ENCODE measurements at places on chromosomes 6 and 20. TPM values are rescaled to one million over a fixed set of nuclear protein-coding genes. Genes with fewer than 3 reads are reported as not detected.

- H3K36me3 ChIP-seq: no peaks in the 10 kb centered on the region
- no peak overlapping the region for H3K27ac ChIP-seq
- no peak overlapping the region for H3K4me3 ChIP-seq
- H3K4me1 ChIP-seq: no peaks in the 10 kb centered on the region
- no peak for DNase-seq
- peaks cover 8% of the 10 kb centered on the region for H3K27me3 ChIP-seq
Measured at GRCh38 chr6:14058735-14059134, 58.8 kb upstream of the CD83 start.

DNA sequence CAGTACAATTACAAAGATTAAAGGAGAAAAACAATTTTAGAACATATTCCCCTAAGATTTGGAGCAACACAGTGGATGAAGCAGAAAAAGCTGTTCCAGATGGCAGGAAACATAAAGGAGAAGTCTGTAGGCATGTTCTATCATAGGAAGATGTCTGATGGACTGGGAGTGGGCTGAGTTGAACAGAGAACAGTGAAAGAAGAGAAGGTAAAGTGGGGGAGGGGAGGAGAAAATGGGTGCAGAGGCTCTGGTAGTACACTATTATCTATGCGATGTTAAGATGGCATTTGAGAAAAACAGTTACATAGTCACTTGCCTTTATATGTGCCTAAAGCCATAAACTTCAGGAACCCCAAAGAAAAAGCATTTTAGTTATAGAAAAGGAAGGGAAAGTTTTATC is 4.2 kb upstream of the PHIP start:
- no peak overlapping the region for H3K27ac ChIP-seq
- H3K27me3 ChIP-seq: no peaks in the 10 kb centered on the region
- no peak for DNase-seq
- H3K4me3 ChIP-seq: no peak overlapping the region
- H3K36me3 ChIP-seq: no peaks in the 10 kb centered on the region
- H3K4me1 ChIP-seq: no peaks in the 10 kb centered on the region

- no peaks in the 10 kb centered on the region for H3K36me3 ChIP-seq
- H3K4me3 ChIP-seq: no peak overlapping the region
- peaks cover 29% of the 10 kb centered on the region for H3K4me1 ChIP-seq
- DNase-seq: peak; percentile 32
- no peaks in the 10 kb centered on the region for H3K27me3 ChIP-seq
- peak overlapping the region; percentile 56 for H3K27ac ChIP-seq
Measured at GRCh38 chr6:6751619-6752023, 163.1 kb downstream of the LY86 start.

DNA sequence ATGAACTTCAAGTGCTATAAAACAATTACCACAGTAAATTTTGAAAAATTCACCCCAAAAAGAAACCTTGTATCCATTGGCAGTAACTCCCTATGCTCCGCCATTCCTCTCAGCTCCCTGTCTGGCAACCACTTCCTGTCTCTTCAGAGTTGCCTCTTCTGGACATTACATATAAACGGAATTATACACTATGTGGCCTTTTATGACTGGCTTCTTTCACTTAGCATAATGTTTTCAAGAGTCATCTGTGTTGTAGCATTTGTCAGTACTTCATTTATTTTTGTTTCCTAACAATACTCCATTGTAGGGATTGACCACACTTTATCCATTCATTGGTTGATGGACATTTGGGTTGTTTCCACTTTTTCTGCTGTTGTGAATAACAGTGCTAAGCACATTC is 50.1 kb downstream of the CEP43 start:
- DNase-seq: no peak
- no peaks in the 10 kb centered on the region for H3K36me3 ChIP-seq
- H3K4me1 ChIP-seq: no peaks in the 10 kb centered on the region
- H3K27me3 ChIP-seq: no peaks in the 10 kb centered on the region
- no peak overlapping the region for H3K27ac ChIP-seq

DNA sequence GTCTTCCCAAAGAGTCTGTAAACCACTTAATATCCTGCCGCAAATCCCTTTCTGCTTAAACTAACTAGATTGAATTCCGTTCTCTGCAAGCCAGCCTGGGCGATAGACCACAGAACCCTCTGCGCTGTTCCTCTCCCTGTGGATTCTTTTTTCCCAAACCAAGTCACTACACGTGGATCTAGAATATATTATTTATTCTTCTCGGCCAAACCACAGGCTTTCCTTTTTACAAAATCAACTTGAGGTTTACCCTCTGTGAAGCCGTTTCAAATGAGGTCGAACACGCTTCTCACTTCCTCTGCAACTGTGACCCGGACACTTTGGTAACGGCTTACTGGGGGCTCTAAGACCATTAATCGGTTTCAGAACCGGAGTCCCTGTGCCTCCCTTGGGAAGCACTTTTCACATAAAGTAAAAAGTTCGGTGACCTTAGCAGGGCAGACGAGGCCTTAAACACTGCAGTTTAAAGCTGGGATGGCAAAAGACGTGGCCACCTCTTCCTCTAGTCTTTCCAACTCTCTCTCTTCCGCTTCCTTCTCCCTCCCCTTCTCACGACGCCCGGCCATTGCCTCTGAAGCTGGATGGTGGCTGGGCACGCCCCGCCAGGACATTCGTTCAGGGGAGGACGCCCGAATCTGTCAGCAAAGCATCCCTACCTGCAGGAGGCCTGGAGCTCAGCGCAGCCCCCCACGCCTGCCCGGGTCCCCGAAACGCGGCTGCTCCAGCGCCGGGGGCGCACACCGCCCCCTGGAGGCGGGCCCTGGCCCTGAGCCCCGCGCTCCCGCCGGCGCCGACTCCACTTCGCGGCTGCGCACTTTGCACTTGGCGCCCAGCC is 55.0 kb upstream of the FOXC1 start:
- no peaks in the 10 kb centered on the region for H3K36me3 ChIP-seq
- H3K27ac ChIP-seq: peak overlapping the region; percentile 38
- peak; percentile 72 for DNase-seq
- peak overlapping the region; percentile 24 for H3K4me3 ChIP-seq
- H3K27me3 ChIP-seq: no peaks in the 10 kb centered on the region

GRCh38 chr20:59662856-59663512 is 58.6 kb downstream of the PHACTR3 start:
- no peak overlapping the region for H3K27ac ChIP-seq
- H3K4me3 ChIP-seq: no peak overlapping the region

- no peak overlapping the region for H3K27ac ChIP-seq
- H3K4me3 ChIP-seq: no peak overlapping the region
- H3K27me3 ChIP-seq: no peaks in the 10 kb centered on the region
Measured at GRCh38 chr6:134105940-134106339, 53.5 kb upstream of the SLC2A12 start.

- no peak overlapping the region for H3K27ac ChIP-seq
- H3K27me3 ChIP-seq: peaks cover 3% of the 10 kb centered on the region
- H3K4me3 ChIP-seq: no peak overlapping the region
- no peak for DNase-seq
Measured at GRCh38 chr6:159180001-159180400, 10.8 kb downstream of the FNDC1 start.

DNA sequence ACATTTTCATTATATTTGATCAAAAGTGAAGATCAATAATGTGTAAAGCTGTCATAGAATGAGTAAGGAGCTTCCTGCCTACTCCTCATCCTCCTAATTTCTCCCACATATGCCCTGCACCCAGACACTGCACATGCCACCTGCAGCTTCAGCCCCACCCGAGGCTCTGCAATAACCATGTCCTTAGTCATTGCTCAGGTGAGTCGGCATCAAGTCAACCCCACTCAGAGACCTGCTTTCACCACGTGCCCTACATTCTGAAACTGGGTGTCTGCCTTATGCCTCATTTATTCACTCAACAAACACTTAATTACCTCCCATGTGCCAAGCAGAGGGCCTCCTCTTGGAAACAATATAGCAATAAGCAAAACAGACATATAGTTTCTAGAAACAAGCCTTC is 15.4 kb upstream of the TNFAIP3 start:
- no peak overlapping the region for H3K27ac ChIP-seq
- no peak overlapping the region for H3K4me3 ChIP-seq
- H3K27me3 ChIP-seq: no peaks in the 10 kb centered on the region

GRCh38 chr6:52731719-52732118 is 31.6 kb downstream of the GSTA2 start:
- H3K36me3 ChIP-seq: no peaks in the 10 kb centered on the region
- no peaks in the 10 kb centered on the region for H3K27me3 ChIP-seq
- peaks cover 6% of the 10 kb centered on the region for H3K4me1 ChIP-seq
- no peak for DNase-seq

The SLC2A10 gene
- total RNA-seq: 37.2 TPM

The CRISP3 gene
- total RNA-seq: not detected

Measured in hepatocyte (in vitro differentiated cells).